ENCODE measurements at places on chromosomes 3 and 15.

DNA sequence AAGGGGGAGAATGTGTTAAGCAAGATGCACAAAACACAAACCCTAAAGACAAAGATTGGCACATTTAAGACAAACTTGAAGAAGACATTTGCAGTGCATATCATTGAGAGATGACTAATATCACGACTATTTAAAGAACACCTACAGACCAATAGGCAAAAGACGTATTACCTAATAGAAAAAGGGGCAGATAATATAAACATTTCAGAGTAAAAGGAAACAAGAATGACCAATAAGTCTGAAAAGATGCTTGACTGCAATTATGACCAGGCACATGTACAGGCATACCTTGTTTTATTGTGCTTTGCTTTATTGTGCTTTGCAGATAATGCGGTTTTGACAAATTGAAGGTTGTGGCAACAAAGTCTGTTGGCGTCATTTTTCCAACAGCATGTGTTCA, 4.9 kb downstream of the HACD3 start:
- H3K4me1 ChIP-seq = no peaks in the 10 kb centered on the region
- H3K4me3 ChIP-seq = no peak overlapping the region
- DNase-seq = peak; percentile 19
- H3K36me3 ChIP-seq = peaks cover 3% of the 10 kb centered on the region
- no peak overlapping the region for H3K27ac ChIP-seq

DNA sequence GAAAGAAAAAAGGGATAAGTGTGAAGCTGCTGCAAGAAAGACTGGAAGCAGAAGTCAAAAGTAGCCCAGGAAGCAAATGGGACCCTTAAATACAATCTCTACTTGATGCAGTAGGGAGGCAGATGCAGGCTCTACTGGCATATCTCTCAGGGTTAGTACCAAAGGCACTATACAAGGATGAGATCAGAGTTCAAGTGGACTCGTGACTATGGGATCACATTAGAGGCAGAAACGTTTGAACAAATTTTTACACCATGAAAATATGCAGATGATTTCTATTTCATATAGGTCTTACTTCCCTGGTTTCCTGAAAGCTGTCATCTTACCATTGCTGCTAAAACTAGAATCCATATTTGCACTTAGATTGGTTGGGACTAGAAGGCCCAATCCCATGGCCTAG, 27.7 kb upstream of the ANXA2 start:
- no peak overlapping the region for H3K27ac ChIP-seq
- H3K36me3 ChIP-seq = no peaks in the 10 kb centered on the region
- no peak for DNase-seq
- H3K27me3 ChIP-seq = no peaks in the 10 kb centered on the region
- H3K4me3 ChIP-seq = no peak overlapping the region

- no peak overlapping the region for H3K27ac ChIP-seq
- H3K36me3 ChIP-seq = no peaks in the 10 kb centered on the region
- no peak overlapping the region for H3K4me3 ChIP-seq
- H3K4me1 ChIP-seq = no peaks in the 10 kb centered on the region
These were observed 900.6 kb downstream of the TUSC7 start for GRCh38 chr3:117610156-117610555.

DNA sequence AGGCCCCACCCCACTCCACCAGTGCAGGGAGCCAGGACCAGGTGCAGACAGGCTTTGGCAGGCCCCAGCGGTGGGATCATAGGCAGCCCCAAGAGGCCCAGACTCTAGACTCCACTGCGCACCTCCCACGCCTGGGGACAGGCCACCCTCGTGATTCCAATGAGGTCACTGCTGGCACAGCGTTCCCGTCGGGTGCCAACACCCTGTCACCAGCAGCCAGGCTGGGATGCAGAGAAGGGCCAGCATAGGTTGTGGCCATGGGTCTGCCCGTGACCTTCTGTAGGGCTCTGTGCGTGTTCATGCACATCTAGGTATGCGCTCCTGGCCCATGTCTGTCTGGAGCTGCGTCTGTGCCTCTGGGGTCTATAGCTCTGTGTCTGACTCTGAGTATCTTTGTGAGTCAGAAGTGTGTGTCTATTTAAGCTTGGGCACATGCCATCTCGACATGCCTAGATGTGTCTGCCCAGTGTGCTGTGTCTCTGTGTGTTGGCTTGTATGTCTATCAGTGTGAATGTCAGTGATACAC, 13.0 kb downstream of the VIPR1 start:
- no peaks in the 10 kb centered on the region for H3K4me1 ChIP-seq
- H3K4me3 ChIP-seq = peak overlapping the region; percentile 24
- no peak overlapping the region for H3K27ac ChIP-seq
- no peak for DNase-seq
- no peaks in the 10 kb centered on the region for H3K27me3 ChIP-seq

DNA sequence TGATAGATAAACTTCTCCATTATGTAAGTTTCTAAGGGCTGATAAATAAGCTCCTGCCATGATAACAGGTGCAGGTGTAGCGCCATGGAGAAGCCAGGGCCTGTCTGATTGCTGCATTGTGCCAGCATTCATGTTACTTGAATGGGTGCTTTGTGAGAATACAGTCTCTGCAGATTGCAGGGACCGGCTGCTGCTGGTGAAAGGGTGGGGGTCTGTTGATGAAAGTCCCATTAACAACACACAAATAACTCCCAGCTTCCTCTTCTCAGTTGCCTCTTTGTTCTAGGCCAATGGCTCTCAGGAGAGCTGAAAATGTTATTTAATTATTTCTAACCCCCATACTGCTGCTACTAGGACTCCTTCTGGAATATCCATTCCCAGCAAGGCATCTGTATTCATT, 77.2 kb downstream of the RTP4 start:
- no peaks in the 10 kb centered on the region for H3K36me3 ChIP-seq
- DNase-seq = no peak
- H3K4me1 ChIP-seq = no peaks in the 10 kb centered on the region

DNA sequence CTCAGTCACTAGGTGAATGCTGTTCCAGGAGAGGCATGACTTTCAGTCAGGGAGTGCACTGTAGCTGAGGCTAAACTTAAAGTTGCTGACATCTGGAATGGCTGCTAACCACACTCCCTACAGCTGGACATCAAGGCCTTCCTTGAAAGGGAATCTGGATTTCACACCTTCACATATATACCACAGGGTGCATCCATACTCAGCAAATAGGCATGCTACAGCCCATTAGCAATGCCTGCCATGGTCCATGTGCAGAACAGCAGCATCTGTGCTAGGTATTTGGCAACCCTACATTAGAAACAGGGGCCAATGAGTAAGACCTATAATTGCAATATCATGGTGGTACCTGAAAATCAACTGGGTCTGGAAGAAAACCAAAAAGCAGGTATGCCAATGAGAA, 74.8 kb downstream of the SNTN start:
- no peaks in the 10 kb centered on the region for H3K27me3 ChIP-seq
- no peaks in the 10 kb centered on the region for H3K36me3 ChIP-seq
- no peak for DNase-seq
- H3K4me3 ChIP-seq = no peak overlapping the region

DNA sequence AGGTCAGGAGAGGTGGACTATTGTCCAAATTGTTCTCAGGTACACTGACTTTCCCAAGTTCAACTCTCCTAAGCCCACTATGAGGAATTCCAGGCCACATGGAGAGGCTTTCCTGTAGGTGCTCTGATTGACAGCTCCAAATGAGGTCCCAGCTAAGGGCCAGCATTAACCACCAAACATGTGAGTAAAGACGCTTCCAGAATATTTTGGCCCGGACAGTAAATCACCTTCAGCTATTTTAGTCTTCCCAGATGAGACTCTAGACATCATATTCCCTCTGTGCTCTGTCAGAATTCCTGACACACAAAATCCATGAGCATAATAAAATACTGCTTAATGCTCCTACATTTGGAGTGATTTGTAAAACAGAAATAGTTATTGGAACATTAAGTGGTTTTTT, 135.5 kb downstream of the TGFBR2 start:
- no peak overlapping the region for H3K4me3 ChIP-seq
- no peak for DNase-seq

GRCh38 chr15:87902772-87903426, 353.6 kb downstream of the NTRK3 start:
- no peaks in the 10 kb centered on the region for H3K27me3 ChIP-seq
- peak; percentile 30 for DNase-seq
- H3K4me3 ChIP-seq = no peak overlapping the region
- no peak overlapping the region for H3K27ac ChIP-seq
- H3K4me1 ChIP-seq = no peaks in the 10 kb centered on the region

GRCh38 chr3:27729325-27729724, 7.2 kb upstream of the EOMES start:
- no peak overlapping the region for H3K4me3 ChIP-seq
- H3K4me1 ChIP-seq = peaks cover 2% of the 10 kb centered on the region
- H3K27ac ChIP-seq = no peak overlapping the region
- no peaks in the 10 kb centered on the region for H3K36me3 ChIP-seq
- peaks cover 59% of the 10 kb centered on the region for H3K27me3 ChIP-seq

- no peaks in the 10 kb centered on the region for H3K4me1 ChIP-seq
- H3K27me3 ChIP-seq = no peaks in the 10 kb centered on the region
- H3K36me3 ChIP-seq = no peaks in the 10 kb centered on the region
These were observed 473.9 kb upstream of the PPP2R3A start for GRCh38 chr3:135491491-135492205.

DNA sequence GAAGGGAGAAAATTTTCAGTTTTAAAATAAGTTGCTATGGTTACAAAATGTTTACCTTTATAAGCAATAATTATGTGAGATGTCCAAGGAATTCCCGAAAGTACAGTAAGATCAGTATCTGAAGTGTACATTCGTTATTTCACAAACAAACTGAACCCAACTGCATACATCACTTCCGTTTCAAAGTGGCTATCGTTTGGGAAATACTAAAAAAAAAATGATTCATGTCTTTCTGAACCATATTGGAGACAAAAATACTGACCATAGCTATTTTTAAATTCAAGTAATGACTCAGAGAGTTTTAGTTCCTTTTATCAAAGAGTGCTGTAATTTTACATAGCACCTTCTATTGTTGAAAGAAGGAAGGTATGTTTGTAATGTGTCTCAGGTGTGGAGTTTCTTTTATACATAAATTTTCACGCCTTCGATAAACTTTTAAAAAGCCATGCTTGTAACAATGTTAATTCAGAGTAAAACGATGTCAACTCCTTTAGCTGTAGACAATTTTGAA, 8.0 kb upstream of the ANKRD28 start:
- no peaks in the 10 kb centered on the region for H3K27me3 ChIP-seq
- DNase-seq = peak; percentile 89
- H3K4me1 ChIP-seq = no peaks in the 10 kb centered on the region
- no peaks in the 10 kb centered on the region for H3K36me3 ChIP-seq
- no peak overlapping the region for H3K4me3 ChIP-seq
- H3K27ac ChIP-seq = no peak overlapping the region

- no peaks in the 10 kb centered on the region for H3K36me3 ChIP-seq
- H3K27ac ChIP-seq = no peak overlapping the region
- no peaks in the 10 kb centered on the region for H3K27me3 ChIP-seq
- no peak for DNase-seq
- H3K4me1 ChIP-seq = no peaks in the 10 kb centered on the region
- no peak overlapping the region for H3K4me3 ChIP-seq
These were observed 353.0 kb downstream of the PLOD2 start for GRCh38 chr3:145807990-145808389.

GRCh38 chr15:31153531-31153930, 52.0 kb upstream of the TRPM1 start:
- H3K27me3 ChIP-seq = no peaks in the 10 kb centered on the region
- no peak overlapping the region for H3K27ac ChIP-seq
- peak; percentile 34 for DNase-seq
- peaks cover 8% of the 10 kb centered on the region for H3K4me1 ChIP-seq
- no peaks in the 10 kb centered on the region for H3K36me3 ChIP-seq
- H3K4me3 ChIP-seq = no peak overlapping the region

DNA sequence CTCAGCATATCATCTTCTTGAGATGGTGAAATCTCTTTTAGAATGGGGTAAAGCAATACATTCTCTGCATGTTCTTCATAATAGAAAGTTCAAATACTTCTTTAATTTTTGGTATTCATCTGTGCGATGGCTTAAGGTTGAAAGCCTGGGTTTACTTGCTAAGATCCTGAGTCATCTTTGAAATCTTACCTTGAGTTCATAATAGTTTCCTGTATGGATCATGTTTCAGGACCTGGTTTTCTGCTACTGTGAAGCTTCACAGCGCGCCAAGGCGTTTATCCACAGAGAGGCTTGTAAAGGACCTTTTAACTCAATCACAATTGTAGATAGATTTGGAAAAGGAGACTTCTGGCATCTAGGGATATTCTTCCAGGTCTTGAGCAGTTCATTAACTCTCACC, 39.0 kb downstream of the MED12L start:
- no peak overlapping the region for H3K4me3 ChIP-seq
- peaks cover 11% of the 10 kb centered on the region for H3K36me3 ChIP-seq
- no peak overlapping the region for H3K27ac ChIP-seq
- H3K27me3 ChIP-seq = no peaks in the 10 kb centered on the region

- H3K27ac ChIP-seq = no peak overlapping the region
- peak; percentile 8 for DNase-seq
- peaks cover 3% of the 10 kb centered on the region for H3K4me1 ChIP-seq
- H3K4me3 ChIP-seq = no peak overlapping the region
- H3K36me3 ChIP-seq = no peaks in the 10 kb centered on the region
These were observed 755 bp upstream of the TMEM108 start for GRCh38 chr3:133037436-133037835.

GRCh38 chr3:196938124-196938523, 4.2 kb downstream of the NCBP2 start:
- no peak overlapping the region for H3K27ac ChIP-seq
- no peak for DNase-seq
- H3K4me1 ChIP-seq = peaks cover 5% of the 10 kb centered on the region
- no peak overlapping the region for H3K4me3 ChIP-seq
- H3K27me3 ChIP-seq = no peaks in the 10 kb centered on the region

GRCh38 chr3:1824359-1824758, 274.3 kb upstream of the CNTN4 start:
- no peak overlapping the region for H3K4me3 ChIP-seq
- H3K36me3 ChIP-seq = no peaks in the 10 kb centered on the region
- H3K4me1 ChIP-seq = no peaks in the 10 kb centered on the region
- no peak overlapping the region for H3K27ac ChIP-seq
- no peak for DNase-seq
- H3K27me3 ChIP-seq = no peaks in the 10 kb centered on the region

DNA sequence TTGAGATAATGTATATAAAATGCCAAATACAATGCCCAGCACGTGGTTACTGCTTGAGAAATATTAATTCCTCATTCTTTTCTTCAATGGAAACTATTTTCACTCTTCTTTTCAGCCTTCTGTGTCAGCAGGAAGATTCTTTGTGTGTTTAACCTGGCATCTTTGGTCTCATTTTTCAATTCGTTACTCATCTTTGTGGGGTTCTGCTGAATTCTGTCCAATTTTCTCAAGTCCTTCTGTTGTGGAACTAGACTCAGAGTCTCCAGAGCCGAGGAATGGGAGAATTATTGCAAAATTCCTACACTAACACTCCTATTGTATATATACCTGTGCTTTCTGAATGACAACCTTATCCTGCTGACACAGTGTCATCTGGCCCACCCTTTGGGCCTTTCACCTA, 96.8 kb upstream of the RGMA start:
- no peak for DNase-seq
- no peaks in the 10 kb centered on the region for H3K36me3 ChIP-seq
- H3K27ac ChIP-seq = no peak overlapping the region
- peaks cover 10% of the 10 kb centered on the region for H3K4me1 ChIP-seq
- no peaks in the 10 kb centered on the region for H3K27me3 ChIP-seq
- H3K4me3 ChIP-seq = no peak overlapping the region

Measured in trophoblast cell (in vitro differentiated cells and primary cell).